ENCODE measurements at places on chromosomes 16 and 17.
A peak's percentile ranks its signal among the peaks of the same experiment; 100 is the strongest.

GRCh38 chr16:64138006-64138405, 983.9 kb downstream of the CDH11 start:
- no peak for DNase-seq

- no peak for DNase-seq
Observed at GRCh38 chr16:10308305-10309193, 77.3 kb upstream of the ATF7IP2 start.

- no peak for DNase-seq
Observed at GRCh38 chr17:42818379-42818778, 5.7 kb downstream of the BECN1 start.

GRCh38 chr17:78269955-78270381, 38.5 kb downstream of the TMEM235 start:
- DNase-seq = no peak

DNA sequence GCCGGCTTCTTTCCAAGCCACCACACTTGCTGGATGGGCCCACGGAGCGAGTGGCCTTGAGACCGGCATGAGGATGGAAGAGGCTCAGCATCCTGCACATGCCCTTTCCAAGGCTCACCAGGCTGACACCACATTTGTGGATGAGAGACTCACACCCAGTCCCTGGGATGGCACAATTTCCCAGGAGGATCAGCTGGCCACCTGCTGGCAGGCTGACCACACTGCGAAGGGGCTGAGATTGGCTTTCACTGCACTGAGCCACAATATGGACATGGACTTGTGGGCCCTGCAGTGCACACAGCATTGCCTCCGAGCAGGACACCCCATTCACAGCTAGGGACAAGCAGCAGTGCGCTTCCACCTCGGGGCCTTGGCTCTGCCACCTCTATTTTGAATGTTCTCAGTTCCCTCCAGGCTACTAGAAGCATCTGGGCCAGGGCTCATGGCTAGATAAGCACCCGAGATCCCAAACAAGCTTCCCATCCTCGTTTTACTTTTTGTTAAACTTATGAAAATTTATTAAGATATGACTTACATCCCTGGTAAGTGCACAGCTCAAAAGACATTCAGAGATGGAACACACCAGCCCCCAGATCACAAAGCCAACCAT, 25.3 kb upstream of the KSR1 start:
- no peak for DNase-seq

- no peak for DNase-seq
Observed at GRCh38 chr17:31740611-31741082, 118.4 kb downstream of the COPRS start.

DNA sequence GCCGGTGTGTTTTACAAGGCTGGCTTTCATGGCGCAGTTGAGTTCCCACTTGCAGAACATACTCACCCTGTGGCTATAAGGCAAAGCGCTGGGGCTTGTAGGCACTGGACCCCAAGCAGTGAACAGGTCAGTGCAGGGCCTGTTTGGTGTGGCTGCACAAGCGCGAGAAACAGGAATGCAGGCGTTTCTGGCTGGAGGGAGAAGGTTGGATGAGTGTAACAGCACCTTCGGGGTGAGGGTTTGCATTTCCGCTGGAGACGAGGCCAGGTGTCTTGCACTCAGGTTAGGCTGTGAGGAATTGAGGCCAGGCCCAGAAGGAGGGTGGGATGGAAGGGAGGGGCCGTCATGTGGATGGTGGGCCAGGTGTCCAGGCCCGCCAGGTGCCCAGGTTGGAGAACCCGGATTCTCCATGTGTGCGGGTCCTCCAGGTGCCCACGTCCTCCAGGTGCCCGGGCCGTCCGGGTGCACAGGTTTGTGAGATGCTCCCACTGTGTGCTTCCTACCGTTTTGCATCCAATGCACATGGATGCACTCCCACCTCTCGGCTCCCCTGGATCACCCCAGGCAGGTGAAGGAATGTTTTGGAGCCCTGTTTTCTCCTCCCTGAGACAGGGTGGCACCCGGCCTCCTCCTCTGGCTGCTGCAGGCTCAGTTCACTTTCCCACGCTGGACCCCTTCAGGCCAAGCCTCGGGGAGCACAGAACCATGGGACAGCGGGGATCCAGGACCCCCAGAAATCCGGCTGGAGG, 46.0 kb downstream of the SLC7A5 start:
- DNase-seq = no peak

GRCh38 chr16:74832228-74832627, 57.6 kb upstream of the FA2H start:
- DNase-seq = no peak

DNA sequence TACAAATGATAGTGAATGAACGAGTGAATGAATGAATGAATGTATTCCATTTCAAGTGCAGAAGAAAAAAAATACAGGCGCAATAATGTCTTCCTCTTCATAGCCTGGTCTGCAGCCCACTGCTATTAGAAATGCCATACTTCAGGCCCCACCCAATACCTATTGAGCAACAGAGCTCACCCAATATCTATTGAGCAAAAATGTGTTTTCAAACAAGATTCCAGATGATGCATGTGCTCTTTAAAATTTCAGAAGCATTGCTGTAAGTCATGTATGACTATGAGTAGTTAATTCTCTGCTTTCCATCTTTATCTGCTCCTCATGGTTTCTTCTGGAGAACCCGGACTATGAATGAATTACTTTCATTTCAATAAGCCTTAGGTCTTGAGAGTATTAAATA, 308.2 kb downstream of the XYLT1 start:
- DNase-seq = no peak

- no peak for DNase-seq
Observed at GRCh38 chr17:77316191-77316641, 175.4 kb downstream of the SEC14L1 start.

GRCh38 chr17:66488864-66489263, 186.5 kb downstream of the PRKCA start:
- DNase-seq = no peak

DNA sequence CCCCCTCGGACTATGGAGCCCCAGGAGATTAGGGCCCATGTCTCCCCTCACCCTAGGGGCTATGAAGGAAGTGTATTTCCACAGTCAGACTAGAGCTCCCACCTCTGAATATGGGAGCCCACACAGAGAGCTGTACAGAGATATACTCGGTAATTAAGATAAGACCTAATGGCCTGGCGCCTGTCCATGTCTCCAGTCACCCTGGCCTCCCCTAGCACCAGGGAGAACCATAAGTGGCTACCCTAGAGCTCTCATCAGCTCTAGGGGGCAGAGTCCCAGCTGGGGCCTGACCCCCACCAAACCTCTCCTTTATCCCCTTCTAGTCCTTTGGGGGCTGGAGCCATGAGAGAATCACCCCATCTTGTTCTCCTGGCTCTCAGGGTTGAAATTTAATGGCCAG, 2.4 kb downstream of the TMEM101 start:
- no peak for DNase-seq

- DNase-seq = peak; percentile 54
Observed at GRCh38 chr16:55842369-55843104, 9.6 kb upstream of the CES1 start.

DNA sequence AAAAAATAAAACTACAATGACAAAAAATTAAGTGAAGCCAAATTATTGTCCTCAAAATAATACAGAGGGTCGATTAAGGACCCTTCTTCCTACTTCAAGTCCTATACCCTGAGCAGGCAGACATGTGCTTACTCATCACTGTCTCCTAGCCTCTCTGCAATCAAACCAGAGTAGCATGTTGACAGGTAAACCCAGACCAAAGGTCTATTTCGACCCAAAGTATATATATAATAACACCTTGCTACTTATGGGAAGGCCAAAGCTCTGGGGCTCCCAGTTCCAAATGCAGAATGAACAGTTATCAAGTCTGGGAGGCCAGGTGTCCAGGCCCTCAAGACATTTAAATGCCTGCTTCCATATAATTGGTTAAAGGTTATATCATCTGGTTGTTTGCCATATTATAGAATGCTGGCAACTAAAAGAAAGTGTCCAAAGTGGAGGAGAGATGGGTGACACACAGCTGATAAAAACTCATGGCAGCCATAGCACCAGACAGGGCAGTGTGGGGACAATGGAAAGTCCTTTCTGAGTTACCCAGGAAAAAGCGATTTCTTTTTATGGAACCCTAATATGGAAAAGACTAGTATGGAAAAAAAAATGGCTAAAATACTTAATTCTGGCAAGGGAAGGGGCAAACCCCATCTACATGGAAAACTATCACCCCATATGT, 53.6 kb downstream of the N4BP1 start:
- DNase-seq = no peak

- no peak for DNase-seq
Observed at GRCh38 chr17:60455378-60455777, 33.1 kb downstream of the CHCT1 start.

DNA sequence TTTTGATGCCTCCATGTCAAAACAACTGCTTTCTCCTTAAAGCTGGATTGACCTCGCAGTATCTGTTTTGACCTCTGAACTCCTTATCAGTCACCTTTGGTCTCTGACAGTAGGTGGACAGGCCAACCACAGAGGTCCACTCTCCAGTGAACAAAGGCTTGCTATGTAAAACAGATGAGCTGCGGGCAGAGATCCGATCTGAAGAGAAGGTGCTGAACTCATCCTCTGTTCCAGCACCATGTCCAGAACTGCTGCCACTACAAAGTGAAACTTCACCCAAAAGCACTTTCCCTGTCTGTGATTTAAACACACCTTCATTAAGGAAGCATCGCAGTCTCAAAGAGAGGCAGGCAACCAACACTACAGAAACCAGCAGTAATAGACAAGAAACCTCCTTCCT, 117.3 kb upstream of the CORO6 start:
- no peak for DNase-seq

DNA sequence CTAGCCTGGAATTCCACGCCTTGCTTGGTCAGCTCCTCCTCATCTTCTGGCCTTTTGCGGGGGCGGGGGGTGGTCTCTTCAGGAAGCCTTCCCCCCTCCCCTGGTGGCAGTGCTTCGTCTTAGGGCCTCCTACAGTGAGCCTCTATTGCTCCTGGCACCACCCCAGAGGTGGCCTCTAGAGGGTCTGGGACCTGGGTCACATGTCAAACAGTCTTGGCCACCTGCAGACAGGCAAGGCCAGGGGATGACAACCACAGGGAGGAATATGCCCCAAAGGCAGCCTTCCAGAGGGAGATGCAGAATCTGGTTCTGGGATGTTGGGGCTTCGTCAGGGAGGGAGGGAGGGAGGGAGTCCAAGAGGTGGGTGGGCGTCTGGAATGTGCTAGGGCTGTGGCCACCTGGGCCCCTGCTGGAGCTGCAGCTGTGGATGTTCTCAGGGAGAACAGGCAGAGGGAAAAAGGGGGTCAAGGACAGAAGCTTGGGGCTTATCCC, 50.6 kb downstream of the SMPD3 start:
- no peak for DNase-seq

GRCh38 chr17:51029568-51030463, 90.9 kb downstream of the SPAG9 start:
- DNase-seq = peak; percentile 31

GRCh38 chr17:69723741-69724140, 309.2 kb downstream of the MAP2K6 start:
- no peak for DNase-seq

GRCh38 chr16:74718741-74719610, 18.3 kb upstream of the MLKL start:
- no peak for DNase-seq

- DNase-seq = no peak
Observed at GRCh38 chr16:17493012-17493411, 22.3 kb upstream of the XYLT1 start.

- no peak for DNase-seq
Observed at GRCh38 chr16:31371619-31372484, 16.9 kb downstream of the ITGAX start.

- DNase-seq = no peak
Observed at GRCh38 chr16:71649704-71650103, 23.7 kb downstream of the MARVELD3 start.

- no peak for DNase-seq
Observed at GRCh38 chr17:47727704-47728036, 5.4 kb upstream of the TBX21 start.

DNA sequence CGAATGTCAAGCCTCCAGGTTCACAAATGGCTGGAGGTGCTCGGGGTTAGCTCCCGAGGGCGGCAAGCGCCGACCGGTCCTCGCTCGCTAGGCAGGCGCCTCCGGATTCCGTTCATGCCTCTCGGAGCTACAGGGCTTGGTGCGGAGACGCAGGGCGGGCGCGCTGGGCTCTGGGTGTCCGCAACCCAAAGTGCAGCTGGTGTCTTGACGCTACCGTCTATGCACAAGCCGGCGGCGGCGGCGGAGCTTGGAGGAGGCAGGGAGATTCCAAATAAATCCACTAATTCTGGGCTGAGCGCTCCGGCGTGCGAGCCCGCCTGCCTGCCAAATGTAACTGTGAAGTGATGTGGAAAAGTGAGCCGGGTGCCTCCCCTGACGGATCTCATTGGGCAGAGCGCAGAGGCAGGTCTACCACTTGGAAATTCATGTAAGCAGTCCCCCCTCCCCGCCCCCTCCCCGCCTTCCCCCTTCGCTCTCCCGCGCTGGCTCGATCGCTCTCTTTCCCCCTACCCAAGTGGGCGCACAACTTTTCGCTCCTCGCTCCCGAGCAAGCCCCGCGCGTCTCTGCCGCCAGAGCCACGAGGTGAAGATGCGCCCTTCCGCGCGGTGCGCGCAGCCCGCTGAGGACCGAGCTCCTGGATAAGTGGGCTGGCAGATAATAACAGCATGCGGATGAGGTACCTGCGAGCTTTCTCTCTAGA, at the start of gene CDH8:
TSS of gene CDH8 (minus strand) at position 338 of the 701 bp plus-strand sequence. CDS start 15,035 bp downstream, outside the sequence.
- DNase-seq = no peak

DNA sequence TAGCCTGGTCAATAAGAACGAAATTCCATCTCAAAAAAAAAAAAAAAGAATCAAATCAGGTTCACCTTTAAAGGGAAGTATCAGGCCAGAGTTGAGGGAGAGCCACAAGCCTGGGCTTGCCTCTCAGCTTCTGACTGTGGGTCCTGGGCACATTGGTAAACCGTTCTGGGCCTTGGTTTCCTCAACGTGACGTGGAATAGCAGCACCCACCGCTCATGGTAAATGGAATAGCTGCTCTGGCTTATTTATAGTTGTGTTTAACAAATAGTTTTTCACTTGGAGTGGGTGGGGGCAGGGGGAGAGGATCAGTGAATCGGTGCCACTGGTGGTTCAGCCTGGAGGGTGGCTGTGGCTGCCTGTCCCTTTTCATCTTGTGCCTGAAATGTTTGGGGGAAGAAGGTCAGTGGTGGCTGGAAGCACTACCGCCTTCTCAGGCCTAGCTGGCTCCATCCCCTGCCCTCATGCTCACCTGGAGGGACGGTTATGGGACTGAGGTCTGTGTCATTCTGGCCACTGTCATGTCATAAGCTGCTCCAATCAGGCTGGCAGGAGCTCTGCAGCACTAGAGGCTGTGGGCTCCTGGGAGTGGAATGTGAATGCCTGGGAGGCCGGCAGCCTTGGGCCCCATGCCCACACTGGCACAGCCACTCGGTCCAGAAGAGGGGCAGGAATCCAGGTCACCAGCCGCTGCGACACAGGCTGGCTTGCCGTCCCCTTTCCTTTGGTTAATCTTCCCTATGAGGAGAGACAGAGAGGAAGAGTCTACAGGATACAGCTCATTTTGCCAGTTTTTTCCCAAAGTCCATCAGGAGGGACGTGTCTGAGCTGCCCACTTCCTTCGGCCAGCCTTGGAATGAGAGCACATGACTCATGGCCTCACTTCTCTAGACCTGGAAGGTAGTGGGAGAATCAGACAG, 27.0 kb downstream of the CCR7 start:
- DNase-seq = no peak
